ENCODE measurements at places on chromosomes 2 and 18.

GRCh38 chr18:63119647-63120046 is 199.9 kb downstream of the BCL2 start:
- DNase-seq: no peak

- DNase-seq: no peak
Observed at GRCh38 chr2:75920859-75921551, 210.3 kb upstream of the GCFC2 start.

DNA sequence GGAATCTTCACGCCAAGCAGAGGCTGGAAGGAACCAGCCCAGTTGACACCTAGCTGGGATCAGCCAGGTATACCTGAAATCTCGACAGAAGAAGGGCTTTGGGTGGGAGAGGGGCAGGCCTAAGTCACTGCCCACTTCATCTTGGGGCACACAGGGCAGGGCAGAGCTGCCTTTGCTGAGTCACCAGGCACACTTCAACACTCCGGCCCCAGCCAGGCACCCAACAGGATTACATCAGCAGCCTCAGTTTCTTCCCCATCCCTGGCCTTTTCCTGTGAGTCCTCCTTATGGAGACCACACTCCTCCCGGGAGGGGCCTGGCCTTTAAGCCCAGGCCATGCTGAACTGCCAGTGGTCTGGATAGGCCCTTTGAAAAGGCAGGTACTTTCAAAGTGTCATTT is 201.7 kb upstream of the HS6ST1 start:
- no peak for DNase-seq

DNA sequence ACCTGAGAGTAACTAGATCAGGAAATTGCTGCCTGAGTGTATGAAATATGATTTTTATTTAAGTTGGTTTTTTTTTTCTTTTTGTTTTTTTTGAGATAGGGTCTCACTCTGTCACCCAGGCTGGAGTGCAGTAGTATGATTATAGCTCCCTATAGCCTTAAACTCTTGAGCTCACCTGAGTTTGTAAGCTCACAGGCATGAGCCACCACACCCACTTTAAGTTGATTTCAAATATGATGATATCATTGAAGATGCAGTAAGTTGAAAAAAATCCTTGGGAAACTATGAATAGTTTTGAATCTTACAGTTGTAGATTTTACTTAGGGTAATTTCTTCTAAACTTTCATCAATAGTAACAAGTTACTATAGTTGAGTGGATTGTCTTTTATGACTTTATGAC is 234.7 kb downstream of the ZNF407 start:
- DNase-seq: no peak

- no peak for DNase-seq
Observed at GRCh38 chr2:167950571-167950970, 296.8 kb downstream of the STK39 start.
